ENCODE measurements at places on chromosomes 3 and 15. TPM values are rescaled to one million over a fixed set of nuclear protein-coding genes. Genes with fewer than 3 reads are reported as not detected.

GRCh38 chr3:181383760-181384159 lies 328.0 kb upstream of the SOX2 start:
- DNase-seq = no peak

Gene DNAJB11
- 60.5 TPM for total RNA-seq

GRCh38 chr3:163946785-163947184 lies 1131.5 kb downstream of the SI start:
- no peak for DNase-seq

DNA sequence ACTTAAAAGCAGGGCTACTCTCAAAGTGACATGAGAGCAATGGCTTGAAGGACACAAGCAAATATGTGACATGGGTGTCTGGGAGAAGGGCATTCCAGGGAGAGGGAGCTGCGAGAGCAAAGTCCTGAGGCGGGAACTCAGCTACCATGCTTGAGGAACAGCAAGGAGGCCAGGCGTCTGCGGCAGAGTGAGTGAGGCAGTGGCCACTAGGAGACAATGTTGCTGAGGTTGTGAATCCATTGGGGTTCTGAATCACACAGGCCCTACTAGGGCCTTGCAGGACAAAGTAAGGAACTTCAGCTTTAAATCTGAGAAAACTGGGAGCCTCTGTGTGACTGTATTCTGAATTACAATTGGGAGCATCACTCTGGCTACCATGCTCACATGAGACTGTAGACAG lies 94.1 kb upstream of the PRICKLE2 start:
- DNase-seq = no peak

Gene ACVR2B
- 1.3 TPM for total RNA-seq

DNA sequence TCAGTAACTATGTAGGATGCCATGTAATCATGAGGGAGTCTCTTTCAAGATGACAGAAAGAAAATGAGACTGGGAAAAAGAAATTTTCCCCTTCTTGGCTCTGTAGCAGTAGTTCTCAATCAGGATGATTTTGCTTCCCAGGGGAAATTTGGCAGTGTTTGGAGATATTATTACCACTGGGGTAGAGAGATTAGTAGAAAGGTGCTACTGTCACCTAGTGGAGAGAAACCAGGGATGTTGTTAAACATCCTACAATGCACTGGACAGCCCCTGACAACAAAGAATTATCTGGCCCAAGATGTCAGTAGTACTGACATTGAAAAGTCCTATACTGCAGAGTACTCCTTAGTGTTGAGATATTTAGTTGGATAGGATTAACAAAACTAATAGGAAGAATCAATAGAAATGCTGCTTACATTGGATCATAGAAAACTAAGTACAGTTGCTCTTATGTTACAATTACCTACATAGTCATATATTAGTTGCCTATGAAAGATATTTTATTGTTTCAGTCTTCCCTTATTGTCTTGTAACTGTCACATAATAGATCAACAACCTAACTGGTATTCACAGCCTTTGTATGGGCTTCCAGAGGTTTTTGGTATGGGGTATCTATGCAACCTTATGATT lies 433.3 kb downstream of the RAP2B start:
- DNase-seq = peak; percentile 29

Measured in fibroblast of villous mesenchyme (primary cell).